Ecto neural progenitor cell (in vitro differentiated cells): ENCODE measurements at places on chromosomes 16 and 17.

DNA sequence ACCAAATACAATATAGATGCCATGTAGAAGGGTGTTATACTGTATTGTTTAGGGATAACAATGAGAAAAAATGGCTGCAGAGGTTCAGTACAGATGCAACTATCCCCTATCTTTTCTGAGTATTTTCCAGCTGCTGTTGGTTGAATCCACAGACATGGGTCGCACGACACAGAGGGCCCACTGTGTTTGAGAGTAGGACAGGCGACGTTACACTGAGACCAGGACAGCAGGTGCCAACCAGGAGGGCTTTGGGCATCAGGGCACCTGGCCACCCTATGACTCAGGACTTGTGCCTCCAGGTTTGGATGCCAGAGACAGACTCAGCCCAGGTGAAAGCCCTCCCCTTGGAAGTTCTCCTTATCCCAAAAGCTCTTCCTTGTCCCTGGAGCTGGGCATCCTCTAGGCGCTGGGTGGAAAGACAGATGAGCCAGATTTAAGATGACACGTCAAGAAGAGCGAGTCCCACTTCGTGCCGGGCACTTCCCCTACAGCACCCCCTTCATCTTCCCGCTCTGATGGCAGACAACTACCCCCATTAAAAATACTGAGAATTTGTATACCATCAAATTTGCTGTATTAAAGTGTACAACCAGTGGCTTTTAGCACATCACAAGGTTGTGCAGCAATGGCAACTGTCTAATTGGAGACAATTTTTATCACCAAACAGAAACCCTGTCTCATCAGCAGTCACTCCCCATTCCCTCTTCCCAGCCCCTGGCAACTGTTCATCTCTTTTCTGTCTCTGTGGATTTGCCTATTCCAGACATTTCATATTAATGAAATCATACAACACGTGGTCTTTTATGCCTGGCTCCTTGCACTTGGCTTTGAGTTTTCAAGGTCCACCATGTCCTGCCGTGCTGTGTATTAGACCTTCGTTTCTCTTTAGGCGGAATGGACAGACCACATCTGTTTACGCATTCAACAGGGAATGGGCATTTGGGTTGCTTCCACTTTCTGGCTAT lies 30.6 kb downstream of the TNFRSF13B start:
- no peak for DNase-seq

DNA sequence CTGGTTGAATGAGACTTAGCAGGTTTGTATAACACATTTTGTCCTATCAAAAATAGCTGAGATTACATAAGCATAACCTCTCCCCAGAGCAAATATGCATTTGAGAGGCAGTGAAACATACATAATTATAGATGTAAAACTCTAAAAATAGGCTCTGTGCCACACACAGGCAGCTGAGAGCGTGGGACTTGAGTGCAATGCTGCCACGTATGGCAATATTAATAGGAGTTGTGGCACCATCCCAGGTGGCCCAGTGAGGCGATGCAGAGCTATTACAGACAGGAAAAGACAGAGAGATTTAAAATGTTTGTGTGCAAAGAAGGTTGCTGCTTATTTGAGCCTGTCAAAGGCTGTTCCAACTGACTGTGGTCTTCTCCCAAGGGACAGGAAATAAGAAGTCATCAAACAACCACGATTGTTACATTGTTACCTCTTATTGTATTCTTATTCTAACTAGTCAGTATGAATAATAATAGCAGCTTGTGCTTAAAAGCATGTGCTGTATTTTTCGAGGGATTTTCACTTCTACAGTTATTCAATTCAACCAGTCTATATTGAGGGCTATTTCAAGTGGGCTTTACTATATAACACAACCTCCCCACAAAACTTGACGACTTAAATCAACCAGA lies 116.5 kb downstream of the SALL1 start:
- no peak for DNase-seq

DNA sequence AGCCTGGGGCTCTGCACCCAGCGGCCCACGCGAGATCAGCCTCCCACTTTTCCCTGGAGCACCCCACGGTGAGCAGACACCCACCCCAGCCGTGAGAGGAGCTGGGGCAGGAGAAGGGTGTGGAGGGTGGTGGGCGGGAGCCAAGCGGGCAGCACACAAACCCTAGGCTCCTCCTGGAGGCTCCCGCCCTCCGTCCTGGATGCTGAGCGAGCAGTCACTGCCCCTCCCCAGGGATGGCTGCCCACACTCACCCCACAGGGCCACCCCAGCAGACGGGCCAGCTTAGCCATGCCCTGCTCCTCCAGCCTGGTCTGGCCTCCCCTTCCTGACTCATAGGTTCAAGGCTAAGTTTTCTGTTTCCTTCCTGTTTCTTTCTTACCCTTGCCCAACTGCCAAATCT lies 15.7 kb upstream of the ABCC3 start:
- no peak for DNase-seq

GRCh38 chr16:88650749-88651275 lies at the start of gene CYBA:
Gene CYBA, minus strand, starts transcription at chr16:88651053. Its CDS starts 40 bp downstream, at chr16:88651013.
- peak; percentile 73 for DNase-seq

- DNase-seq, result no peak
Measured at GRCh38 chr17:32795339-32795979, 81.5 kb downstream of the MYO1D start.

GRCh38 chr17:45104907-45105624 lies 27.2 kb downstream of the PLCD3 start:
- no peak for DNase-seq

- no peak for DNase-seq
Measured at GRCh38 chr17:44191369-44191768, 4.6 kb downstream of the TMUB2 start.

DNA sequence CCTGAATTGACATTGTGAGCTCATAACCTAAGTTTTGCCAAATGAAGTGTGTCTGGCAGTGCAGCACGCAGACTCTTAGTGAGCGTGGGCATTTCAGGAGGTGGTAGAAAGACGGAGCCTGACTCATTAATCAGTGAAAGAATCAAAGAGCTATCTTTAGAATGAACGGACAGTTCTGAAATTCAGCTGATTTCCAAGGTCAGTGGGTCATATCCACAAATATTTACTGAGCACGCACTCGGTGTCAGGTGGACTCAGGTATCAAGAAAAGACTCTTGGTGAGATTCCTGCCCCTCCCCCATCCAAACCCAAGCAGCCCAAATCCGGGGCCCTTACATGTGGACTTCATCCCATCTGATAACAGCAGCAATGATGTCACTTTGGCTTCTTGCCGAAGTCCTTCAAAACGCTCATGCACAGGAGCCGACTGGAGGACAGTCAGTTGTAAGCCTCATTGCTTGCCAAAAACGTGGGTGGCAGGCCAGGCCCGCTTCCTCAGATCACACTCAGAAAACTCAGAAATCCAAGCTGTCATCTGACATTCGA lies 185.8 kb downstream of the HS3ST3A1 start:
- no peak for DNase-seq

DNA sequence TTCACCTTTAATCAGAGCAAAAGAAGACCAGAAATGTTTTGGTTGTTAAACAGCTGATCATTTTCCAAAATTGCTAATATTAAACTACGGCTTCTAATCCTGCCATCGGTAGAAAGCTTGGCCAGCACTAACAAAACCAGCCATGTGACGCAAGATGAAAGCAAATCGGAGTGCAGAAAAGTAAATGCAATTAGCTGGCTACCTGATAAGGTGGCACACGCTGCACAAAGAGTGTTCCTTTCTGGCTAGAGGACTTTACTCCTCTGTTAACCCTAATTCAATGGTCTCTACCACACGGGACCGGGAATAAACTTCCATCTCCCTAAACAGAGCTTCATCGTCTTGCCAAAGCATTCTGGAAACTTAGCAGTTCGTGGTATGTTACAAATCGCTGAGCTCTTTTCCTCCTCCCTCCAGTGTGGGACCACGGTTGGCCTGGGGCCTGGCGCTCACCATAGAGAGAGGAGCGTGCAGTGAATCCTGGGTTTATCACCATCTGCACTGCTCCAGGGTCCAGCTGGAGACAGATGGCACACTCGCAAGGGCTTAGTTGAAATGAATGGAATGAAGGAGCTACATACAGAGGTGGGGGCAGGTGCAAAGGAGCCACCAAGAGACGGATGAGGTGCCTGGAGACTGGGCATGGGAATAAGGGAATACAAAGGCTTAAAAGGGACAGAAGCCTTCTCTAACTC lies 10.1 kb upstream of the COG1 start:
- no peak for DNase-seq

DNA sequence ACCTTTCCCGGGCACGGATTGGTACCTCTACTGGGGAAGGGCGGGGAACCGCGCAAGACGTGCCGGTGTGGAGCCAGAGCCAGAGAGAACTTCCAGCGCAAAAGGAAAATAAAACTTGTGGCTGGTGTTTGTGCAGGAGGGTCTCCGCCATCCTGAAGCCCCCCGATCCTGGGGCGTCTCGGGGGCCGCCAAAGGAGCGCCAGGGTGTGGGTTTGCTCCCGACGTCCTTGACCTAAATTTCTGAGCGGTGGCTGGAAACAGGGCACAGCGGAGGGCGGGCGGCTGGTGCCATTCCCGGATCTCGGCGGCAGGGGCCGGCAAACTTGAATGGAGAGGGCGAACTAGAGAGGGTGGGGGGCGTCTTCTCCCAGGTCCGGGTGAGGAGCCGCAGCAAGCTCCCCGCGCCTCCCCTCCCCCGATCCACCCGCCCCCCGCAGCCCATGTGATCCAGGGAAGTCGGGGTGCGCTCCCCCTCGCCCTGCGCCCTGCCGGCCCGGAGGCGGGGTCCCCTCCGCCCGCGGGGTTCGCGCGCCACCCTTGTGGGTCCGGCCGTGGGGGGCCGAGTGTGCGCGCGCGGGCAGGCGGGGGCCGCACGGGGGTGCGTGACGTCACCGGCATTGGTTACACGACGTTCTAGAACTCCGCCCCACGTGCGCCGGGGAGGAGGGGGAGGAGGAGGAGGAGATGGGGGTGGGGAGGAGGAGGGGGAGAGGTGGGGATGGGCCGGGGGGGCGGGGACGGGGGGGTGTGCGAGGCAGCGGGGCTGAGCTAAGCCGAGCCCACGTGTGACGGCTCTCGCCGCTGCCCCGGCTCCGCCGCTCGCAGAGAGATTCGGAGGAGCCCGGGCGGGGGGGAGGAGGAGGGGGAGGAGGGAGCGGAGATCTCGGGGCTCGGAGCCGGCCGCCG lies at the start of gene MSI2:
Gene MSI2, plus strand, starts transcription at position 748 of the 906 bp plus-strand sequence. CDS start 220 bp downstream, outside the sequence.
- peak; percentile 94 for DNase-seq

GRCh38 chr17:41785859-41786226 lies 668 bp downstream of the JUP start:
- peak; percentile 79 for DNase-seq

DNA sequence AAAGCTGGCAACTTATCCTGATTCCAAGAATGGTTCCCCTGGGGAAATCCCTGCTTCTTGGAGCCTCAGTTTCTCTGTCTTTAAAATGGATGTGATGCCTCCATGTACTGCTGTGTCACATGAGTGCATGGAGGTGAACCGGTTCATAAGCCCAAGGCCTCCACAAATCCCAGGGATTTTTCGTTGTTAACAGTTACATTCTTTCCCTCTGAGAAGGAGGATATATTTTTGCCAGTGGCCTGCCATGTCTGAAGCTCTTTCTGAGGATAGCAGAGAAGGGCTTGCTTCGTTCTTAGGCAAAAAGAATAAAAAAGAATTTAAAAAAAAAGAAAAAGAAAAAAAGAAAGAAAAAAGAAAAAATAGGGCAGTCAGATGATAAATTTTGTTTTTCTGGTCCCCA lies 52.2 kb upstream of the CIBAR2 start:
- DNase-seq, result no peak

GRCh38 chr16:85419503-85420408 lies 193.4 kb upstream of the GSE1 start:
- no peak for DNase-seq

DNA sequence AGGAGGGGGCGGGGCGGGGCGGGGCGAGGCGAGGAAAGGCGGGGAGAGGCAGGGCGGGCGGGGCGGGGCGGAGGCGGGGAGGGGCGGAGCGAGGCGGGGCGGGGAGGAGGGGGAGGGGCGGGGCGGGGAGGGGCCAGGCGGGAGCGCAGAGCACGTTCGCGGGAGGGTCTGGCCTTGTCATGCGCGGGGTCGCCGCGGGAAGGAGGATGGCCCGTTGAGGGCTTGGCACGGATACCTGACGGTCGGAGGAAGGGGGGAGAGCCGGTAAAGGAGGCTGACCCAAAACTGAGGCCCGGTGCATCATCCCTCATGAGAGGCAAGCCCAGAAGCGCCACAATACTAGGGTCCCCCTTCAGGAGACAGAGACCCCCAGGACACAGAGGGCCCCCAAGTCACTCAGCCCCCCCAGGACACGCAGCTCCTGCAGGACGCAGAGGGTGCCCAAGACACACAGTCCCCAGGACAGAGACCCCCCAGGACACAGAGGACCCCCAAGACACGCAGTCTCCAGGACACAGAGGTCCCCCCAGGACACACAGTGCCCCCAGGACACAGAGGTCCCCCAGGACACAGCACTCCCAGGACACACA lies 593 bp upstream of the WDR45B start:
- peak; percentile 88 for DNase-seq

- peak; percentile 67 for DNase-seq
Measured at GRCh38 chr16:71882505-71883167, 1.3 kb downstream of the ZNF821 start.

GRCh38 chr16:72939247-72939646 lies 108.7 kb downstream of the ZFHX3 start:
- DNase-seq, result no peak

DNA sequence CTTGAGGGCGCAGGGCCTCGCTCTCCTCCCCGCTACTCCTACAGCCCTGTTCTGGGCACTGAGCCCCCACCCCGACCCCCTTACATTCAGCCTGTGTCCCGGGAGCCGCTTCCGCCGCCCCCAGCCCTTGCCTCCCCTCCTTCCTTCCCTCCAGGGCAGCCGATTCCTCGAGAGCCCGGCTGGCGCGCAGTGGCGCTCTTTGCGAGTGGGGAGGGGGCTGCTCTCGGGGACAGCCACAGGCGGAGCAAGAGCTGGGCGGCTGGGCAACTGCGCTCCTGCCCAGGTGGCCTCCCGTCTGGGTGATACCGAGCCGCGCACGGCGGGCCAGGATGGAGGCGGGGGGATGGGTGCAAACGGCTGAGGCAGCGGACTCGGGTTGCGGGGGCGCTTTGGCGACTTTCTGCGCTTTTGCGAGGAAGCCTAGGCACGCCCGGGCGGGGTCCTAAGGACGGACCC lies 1.2 kb downstream of the MMP15 start:
- no peak for DNase-seq

- DNase-seq, result no peak
Measured at GRCh38 chr17:60823515-60823914, 145.9 kb downstream of the BCAS3 start.

DNA sequence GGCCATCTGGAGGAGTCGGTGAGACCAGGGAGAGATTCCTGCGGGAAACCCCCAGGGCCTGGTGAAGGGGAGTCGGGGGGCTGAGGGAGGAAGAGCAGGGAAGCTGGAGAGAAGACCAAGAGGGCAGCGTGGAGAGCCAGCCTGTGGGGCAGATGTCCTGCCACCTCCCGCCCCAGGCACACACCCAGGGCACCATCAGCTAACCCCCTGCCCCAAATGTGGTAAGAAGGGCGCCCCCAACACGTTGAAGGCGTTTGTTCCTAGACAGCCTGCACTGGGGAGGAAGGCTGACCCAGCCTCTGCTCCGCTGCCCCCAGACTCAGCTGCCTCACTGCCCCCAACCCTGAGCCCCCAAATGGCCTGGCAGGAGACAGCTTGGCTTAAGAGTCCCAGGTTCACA lies 1.3 kb downstream of the BAIAP3 start:
- no peak for DNase-seq

GRCh38 chr16:58301052-58301451 lies 6.2 kb upstream of the PRSS54 start:
- no peak for DNase-seq

- no peak for DNase-seq
Measured at GRCh38 chr16:87266846-87267245, 50.3 kb downstream of the C16orf95 start.

GRCh38 chr16:28877655-28878000 lies 660 bp upstream of the ATP2A1 start:
- DNase-seq, result no peak

- no peak for DNase-seq
Measured at GRCh38 chr16:19522397-19522732, 467 bp upstream of the GDE1 start.
